ENCODE measurements at places on chromosomes 1 and 21. TPM values are rescaled to one million over a fixed set of nuclear protein-coding genes. Genes with fewer than 3 reads are reported as not detected.

Gene CHODL
- total RNA-seq: not detected

Gene HCRTR1
- under 0.01 TPM for total RNA-seq

Gene TPTE
- not detected for total RNA-seq

Gene ANGPTL3
- total RNA-seq: not detected

Gene WNT3A
- not detected for total RNA-seq

Gene S100A14
- not detected for total RNA-seq

Gene GBP7
- total RNA-seq: not detected

Gene MRPL39
- 51.8 TPM for total RNA-seq

Gene LDLRAD1
- not detected for total RNA-seq

Gene AMY2B
- total RNA-seq: 0.30 TPM

Gene HHIPL2
- total RNA-seq: not detected
